ENCODE measurements at places on chromosomes 1 and 21. TPM values are rescaled to one million over a fixed set of nuclear protein-coding genes. Genes with fewer than 3 reads are reported as not detected.

- no peak overlapping the region for H3K27ac ChIP-seq
- no peak overlapping the region for H3K4me3 ChIP-seq
- no peak for DNase-seq
Measured at GRCh38 chr21:34191876-34192275, 118.5 kb downstream of the MRPS6 start.

DNA sequence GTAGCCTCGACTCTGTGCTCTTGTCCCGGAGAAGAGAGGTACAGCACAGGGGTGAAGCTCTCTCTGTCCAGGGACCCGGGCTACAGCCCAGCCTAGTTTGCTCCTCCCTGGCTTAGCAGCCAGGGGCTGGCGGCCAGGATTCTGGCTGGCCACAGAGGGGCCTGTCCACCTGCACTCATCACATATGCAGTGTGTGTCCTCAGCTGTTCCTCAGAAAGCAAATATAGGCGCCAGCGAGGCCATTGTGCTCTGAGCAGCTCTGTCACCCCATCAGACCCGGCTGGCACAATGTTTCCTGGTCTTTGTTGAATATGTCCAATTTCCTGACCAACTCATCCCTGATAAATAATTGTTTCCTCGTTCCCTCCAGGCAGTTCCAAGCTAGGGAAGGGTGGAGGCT, 28.5 kb downstream of the KCND3 start:
- no peaks in the 10 kb centered on the region for H3K36me3 ChIP-seq
- no peak for DNase-seq
- H3K27me3 ChIP-seq: no peaks in the 10 kb centered on the region
- H3K27ac ChIP-seq: no peak overlapping the region

Gene GPN2
- 25.9 TPM for total RNA-seq

DNA sequence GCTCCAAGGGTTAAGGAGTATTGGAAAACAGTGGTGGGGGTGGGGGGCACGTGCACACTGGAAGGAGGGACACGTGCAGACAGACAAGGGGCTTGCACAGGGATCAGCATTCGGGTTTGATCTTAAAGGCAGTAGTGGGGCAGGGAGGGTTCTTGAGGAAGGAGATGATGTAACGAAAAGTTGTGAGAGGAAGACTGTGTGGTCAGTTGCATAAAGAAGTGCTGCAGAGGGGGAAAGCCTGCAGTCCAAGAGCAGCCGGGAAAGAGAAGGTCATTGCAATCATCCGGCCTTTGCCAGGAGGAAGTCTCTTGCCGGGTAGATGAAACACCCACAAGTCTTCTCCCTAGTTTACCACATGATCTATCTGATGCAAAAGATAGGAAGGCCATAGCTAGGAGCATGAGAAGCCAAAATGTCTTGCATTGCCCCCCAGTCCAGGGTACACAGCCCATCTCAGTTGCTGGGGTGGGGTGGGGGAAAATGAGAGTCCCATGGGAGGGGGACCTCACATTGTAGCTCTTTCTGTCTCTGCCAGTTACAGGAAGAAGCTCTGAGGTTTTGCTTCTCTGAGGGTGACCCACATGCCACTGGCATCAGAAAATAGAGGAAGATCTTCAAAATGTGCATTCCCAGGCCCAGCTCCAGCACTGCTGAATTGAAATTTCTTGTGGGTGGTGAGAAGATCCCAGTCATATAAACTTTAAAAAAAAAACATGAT, 202.5 kb upstream of the RAB4A start:
- H3K27ac ChIP-seq: peak overlapping the region; percentile 67

GRCh38 chr21:45257673-45258341, 29.9 kb downstream of the POFUT2 start:
- H3K4me1 ChIP-seq: peaks cover 10% of the 10 kb centered on the region
- H3K36me3 ChIP-seq: peaks cover 4% of the 10 kb centered on the region
- H3K27me3 ChIP-seq: peaks cover 38% of the 10 kb centered on the region
- H3K27ac ChIP-seq: no peak overlapping the region
- DNase-seq: no peak

DNA sequence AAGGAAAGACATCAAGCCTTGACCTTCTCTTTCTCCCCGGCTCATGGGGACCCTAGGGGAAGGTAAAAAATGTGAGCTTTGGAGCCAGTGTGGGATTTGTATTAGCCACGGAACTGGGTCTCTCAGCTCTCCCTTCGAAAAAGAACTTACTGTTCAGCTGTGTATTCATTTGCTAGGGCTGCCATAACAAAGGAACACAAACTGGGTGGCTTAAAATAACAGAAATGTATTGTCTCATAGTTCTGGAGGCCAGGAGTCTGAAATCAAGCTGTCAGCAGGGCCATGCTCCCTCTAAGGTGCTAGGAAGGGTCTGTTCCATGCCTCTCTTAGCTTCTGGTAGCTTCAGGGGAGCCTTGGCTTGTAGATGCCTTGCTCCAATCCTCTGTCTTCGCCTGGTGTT, 83.5 kb upstream of the SLC2A1 start:
- no peak for DNase-seq
- no peaks in the 10 kb centered on the region for H3K36me3 ChIP-seq
- H3K27ac ChIP-seq: no peak overlapping the region
- H3K27me3 ChIP-seq: no peaks in the 10 kb centered on the region
- H3K4me3 ChIP-seq: no peak overlapping the region

Gene APCS
- total RNA-seq: not detected

Gene MAP3K7CL
- 8.3 TPM for total RNA-seq

Gene GUCA2B
- total RNA-seq: not detected

- H3K27ac ChIP-seq: peak overlapping the region; percentile 49
- peaks cover 13% of the 10 kb centered on the region for H3K36me3 ChIP-seq
- H3K27me3 ChIP-seq: peaks cover 6% of the 10 kb centered on the region
- H3K4me3 ChIP-seq: peak overlapping the region; percentile 73
- peaks cover 13% of the 10 kb centered on the region for H3K4me1 ChIP-seq
Measured at GRCh38 chr21:45983981-45984551, 2.5 kb downstream of the COL6A1 start.

Measured in lower lobe of right lung (tissue), 2 donors.